ENCODE measurements at places on chromosomes 6 and 20. TPM values are rescaled to one million over a fixed set of nuclear protein-coding genes. Genes with fewer than 3 reads are reported as not detected.

- DNase-seq = no peak
Measured at GRCh38 chr6:169752074-169752623, 727 bp downstream of the ERMARD start.

GRCh38 chr20:25309395-25310267, 61.7 kb downstream of the PYGB start:
- no peak for DNase-seq

- DNase-seq = no peak
Measured at GRCh38 chr6:53312355-53312754, 36.4 kb downstream of the ELOVL5 start.

- DNase-seq = no peak
Measured at GRCh38 chr6:49490633-49491032, 9.1 kb upstream of the GLYATL3 start.

DNA sequence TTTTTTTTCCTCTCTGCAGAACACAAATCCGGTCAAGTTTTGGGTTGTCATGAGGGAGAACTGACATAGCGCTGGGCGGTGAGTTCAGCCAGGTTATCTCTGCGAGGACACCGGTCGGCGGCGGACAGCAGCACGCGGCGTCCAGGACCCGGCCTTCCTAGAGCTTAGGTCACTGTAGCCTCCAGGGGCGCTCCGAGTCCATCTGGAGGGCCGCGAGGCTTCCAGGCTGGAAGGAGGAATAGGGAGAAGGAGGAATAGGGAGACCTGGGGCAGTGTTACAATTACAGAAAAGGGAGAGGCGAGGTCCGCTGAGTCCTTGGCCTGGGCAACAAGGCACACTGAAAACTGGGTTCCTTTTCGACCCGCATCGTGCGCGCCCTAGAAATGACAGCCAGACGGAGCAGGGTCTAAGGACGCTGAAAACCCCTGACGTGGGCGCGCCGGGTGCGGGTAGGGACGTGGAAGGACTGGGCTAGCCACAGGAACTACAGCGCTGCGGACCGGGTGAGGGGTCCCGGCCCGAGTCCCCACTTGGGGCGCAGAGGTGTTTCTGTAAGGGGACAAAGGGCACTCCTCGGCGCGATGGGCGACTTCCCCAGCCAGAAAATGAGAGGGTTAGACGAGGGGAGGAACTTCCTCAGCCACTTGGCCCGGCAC, 536 bp upstream of the FNDC1 start:
- DNase-seq = no peak

GRCh38 chr6:106745197-106745770, 115.9 kb downstream of the QRSL1 start:
- no peak for DNase-seq

GRCh38 chr6:160102956-160103824, 18.4 kb upstream of the SLC22A1 start:
- DNase-seq = no peak

GRCh38 chr20:62053465-62054196, 12.1 kb downstream of the TAF4 start:
- DNase-seq = no peak

- no peak for DNase-seq
Measured at GRCh38 chr6:3032986-3033385, 33.3 kb downstream of the NQO2 start.

DNA sequence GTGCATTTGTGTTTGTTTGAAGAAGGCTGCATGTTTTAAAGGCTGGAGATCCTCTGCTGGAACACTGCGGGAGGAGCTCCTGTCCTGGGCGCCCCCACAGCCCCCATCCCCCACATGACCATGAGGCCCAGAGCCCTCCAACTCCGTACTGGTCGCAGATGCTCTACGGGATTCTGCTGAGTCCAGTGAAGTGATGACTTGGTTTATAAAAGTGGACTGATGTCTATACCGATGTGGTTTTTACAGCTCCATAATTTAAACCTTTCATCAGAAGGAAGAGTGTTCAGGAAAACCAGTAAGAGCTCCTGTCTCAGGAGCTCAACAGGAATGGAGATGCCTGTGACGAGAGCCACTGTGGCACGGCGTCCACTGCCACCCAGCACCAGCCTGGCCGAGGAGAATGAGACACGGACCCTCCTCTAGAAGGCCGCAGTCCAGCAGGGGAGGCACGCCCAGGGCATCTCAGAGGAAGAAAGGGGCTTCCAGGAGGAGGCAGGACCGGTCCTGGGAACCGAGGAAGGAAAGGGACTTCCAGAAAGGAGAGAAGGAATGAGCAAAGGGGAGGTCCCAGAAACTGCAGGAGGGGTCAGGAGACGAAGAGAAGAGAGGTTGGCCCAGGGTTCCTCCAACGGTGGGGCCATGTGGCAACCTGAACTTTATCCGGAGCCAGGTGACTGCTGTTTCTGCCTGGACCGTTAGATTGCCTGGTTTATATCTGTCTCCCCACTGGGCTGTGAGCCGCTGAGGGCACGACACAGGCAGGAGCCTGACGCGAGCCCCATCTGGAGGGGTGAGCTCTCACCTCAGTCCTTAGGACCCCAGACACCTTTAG, 26.9 kb downstream of the BFSP1 start:
- DNase-seq = no peak

- DNase-seq = no peak
Measured at GRCh38 chr20:25669826-25670422, 26.7 kb downstream of the ZNF337 start.

DNA sequence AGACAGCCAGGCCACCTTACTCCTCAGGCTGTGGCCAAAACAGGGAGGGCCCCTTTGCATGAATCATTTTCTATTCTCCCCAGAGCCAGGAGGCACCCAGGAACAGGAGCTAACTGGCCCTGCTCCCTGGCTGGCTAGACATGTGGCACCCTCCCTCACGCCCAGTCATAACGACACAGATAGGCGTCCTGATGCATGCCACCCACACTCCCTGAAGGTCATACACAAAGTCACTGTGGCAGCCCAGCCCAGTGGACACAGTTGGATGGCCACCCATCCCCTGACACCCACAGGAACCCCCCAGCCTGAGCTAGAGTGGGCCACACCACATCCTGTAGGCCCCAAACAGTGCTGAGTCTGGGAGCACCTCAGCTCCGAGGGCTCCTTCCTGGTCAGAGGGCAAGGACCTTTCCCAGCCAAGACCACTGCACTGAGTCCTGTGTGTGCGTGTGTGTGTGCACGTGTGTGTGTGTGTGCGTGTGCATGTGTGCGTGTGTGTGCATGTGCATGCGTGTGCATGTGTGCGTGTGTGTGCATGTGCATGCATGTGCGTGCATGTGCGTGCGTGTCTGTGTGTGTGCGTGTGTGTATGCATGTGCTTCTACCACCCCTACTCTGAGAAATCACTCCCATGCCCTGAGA, 21.6 kb downstream of the TFEB start:
- DNase-seq = no peak

- DNase-seq = no peak
Measured at GRCh38 chr20:57686931-57687652, 22.7 kb downstream of the PMEPA1 start.

Gene SLC32A1
- polyA plus RNA-seq = 1.4 TPM

Gene TCF21
- 220 TPM for polyA plus RNA-seq

Gene NRSN1
- 0.78 TPM for polyA plus RNA-seq

Gene COL21A1
- 103 TPM for polyA plus RNA-seq

Gene TENT5A
- polyA plus RNA-seq = 4.5 TPM

Gene TPBG
- polyA plus RNA-seq = 30.5 TPM

Gene MDFI
- polyA plus RNA-seq = 65.1 TPM
